ENCODE measurements at places on chromosomes 6 and 20.

GRCh38 chr20:58667975-58668374 lies 16.9 kb downstream of the STX16 start:
- DNase-seq, result no peak

GRCh38 chr6:35777356-35778102 lies 1.1 kb downstream of the CLPSL2 start:
- no peak for DNase-seq

GRCh38 chr6:32096394-32097258 lies 12.5 kb downstream of the TNXB start:
- DNase-seq, result no peak

- DNase-seq, result no peak
Measured at GRCh38 chr6:82779041-82779440, 286.6 kb downstream of the UBE3D start.

GRCh38 chr6:155406801-155407200 lies 48.8 kb downstream of the NOX3 start:
- no peak for DNase-seq

GRCh38 chr6:150696190-150696589 lies 96.5 kb downstream of the PLEKHG1 start:
- no peak for DNase-seq

DNA sequence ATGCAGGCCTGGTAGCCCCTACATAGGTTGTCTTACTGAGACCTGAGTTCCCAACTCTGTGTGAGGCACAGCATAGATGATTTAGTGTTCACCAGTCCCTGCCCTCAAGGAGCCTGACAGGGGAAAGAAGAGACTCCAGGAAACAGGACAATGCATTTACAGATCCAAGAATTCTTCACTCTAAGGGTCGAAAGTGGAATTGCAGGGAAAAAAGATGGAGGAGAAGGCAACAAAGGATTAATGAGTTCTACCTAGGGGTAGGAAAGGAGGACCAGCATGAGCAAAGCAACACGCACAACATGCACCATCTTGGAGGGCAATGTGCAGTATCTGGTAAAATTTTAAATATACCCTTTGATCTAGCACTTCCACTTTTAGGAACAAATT lies 5.9 kb downstream of the SPAG4 start:
- DNase-seq, result no peak

DNA sequence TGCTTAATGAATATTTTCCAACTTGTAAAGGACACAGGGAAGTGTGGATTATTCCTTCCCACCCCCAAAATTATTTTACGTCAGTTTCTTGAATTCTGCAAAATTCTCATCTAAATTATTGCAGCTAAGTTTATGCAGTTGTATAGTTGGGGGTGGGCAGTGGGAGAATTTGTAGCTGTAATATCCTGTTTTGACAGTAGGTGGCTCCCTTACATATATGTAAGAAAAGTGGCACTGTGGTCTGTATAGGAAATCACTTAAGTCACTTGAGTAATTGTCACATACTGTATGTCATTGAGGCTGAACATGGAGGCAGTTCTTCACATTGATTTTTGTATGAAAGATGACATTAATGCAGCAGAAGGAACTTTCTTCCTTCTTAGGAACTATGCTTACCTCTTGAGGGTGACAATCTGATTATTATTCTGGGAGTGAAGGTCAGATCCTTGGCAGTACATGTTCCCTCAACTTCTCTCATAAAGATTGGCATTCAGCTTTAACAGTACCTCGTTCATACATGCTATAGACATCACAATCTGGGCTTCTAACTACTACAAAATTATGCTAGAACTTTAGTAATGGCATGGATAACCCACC lies 14.6 kb upstream of the CFAP206 start:
- peak; percentile 42 for DNase-seq

- no peak for DNase-seq
Measured at GRCh38 chr20:41497186-41497895, 120.8 kb downstream of the CHD6 start.

DNA sequence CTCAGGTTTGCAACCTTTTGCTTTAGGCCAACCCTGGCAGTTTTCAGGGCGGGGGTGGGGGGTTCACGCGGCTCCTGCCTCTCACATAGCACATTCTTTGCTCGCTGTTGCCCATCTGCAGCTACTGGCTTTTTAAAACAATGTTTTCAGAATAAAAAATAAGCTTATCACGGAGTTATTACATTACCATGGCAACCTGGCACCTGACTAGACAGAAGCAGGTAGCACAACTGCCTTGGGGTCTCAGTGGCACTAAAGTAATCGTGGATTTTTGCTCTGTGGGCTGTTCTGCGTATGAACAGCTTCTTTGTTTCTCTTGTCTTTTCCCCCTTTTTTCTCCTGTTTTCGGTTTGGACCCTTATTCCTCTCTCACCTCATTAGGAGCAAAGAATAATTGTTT lies 9.1 kb upstream of the MANBAL start:
- DNase-seq, result no peak
